ENCODE measurements at places on chromosomes 13 and 19.

GRCh38 chr13:37869506-37869755 lies 141 bp downstream of the TRPC4 start:
- DNase-seq: no peak

- no peak for DNase-seq
Observed at GRCh38 chr19:48398102-48398374, 4.6 kb downstream of the GRIN2D start.

DNA sequence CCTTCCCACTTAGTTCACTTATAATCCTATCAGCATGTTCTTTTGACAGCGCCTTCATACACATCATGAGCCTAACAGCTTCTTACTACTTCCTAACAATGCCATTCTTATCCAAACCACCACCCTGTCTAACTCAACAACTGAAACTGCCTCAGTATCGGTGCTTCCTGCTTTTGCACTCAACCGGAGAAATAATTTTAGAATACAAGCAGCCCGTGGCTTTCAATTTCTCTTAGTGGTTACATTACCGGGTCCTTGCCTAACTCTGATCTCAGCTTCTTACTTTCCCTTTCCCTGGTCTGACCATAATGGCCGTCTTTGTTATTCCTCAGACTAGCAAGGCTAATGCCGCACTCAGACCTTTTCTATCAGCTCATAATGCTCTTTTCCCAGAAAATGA lies 17.0 kb downstream of the ZFP82 start:
- no peak for DNase-seq

DNA sequence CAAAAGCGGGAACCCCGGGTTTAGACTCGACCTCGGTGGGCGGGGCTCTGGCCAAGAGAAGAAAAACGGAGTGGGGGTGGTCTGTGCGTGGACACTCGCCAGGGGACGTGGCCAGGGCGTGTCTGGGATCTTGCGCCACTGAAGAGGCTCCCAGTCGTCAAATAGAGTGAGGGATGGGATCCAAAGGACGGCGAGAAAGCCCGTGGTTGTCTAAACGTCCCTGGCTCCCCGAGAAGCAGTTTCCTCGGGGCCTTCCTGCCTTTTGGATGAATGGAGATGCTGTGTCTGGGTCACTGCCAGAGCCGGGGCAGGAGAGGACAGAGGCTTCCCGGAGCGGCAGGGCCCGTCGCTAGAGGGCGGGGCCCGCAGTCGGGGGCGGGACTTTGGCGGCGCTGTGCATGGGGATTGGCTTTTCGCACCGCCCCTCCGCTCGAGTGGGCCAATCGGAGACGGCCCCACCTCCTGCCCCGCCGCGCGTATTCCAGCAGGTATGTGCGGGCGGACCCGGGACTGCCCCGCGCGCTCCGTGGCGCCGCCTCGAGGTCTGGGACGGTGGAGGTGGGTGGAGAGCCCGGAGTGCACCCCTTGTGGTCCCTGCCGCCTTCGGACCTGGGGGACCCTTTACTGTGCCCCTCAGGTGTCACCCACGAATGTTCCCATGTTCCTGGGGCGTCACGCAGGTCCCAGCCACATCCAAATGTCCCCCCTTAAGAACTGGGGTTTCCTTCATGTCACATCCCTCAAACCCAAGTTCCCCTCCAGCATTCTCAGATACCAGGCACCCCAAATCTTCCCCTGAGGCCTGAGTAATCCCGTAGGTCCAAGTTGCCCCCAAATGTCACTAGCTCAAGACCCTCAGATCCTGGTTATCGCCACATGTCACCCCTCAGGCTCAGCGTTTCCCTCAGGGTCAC lies 38.3 kb downstream of the ZSWIM4 start:
- DNase-seq: peak; percentile 94

- DNase-seq: peak; percentile 16
Observed at GRCh38 chr13:19862481-19863313, 752 bp downstream of the ZMYM5 start.

- no peak for DNase-seq
Observed at GRCh38 chr19:33468361-33469170, 53.0 kb downstream of the PEPD start.

DNA sequence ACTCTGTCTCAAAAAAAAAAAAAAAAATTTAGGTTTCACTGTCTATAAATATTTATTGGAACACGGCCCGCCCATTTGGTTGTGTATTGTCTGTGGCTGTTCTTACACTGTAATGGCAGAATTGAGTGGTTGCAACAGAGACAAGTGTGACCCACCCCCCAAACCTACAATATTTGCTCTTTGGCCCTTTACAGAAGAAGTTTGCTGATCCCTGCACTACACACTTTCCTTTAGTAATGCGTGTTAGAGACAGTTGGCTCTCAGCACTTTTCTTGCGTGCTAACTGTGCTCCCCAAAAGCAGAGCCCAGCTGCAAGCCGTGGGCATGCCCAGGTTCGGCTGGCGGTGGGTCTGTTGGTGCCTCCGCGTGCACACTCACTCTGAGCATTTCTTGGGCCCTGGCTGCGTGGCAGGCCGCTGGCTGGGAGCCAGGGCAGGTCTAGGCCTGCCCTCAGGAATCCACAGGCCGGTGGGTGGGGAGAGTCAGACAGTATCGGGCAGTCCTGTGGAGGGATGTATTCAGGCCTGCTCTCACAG lies 72.6 kb downstream of the SIPA1L3 start:
- peak; percentile 69 for DNase-seq

GRCh38 chr13:44760434-44760833 lies 184.3 kb upstream of the TSC22D1 start:
- no peak for DNase-seq

DNA sequence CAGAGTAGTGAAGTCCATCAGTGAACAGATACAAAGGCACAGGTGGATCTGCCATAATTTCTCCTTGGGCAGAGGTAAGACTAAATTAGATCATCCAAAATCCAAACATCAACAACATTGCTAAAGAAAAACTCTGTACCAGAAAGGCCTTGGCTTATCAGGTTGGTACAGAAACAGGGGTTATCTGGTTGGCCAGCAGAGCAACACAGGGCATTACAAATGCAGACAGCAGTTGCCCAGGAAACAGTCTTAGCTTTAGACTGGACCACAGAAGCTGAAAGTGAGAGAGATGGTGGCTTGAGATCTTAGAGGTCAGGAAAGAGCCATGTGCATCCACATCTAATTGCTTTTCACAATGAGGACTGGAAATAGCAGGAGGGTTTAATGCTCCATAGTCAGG lies 26.6 kb upstream of the DGKH start:
- DNase-seq: no peak

Measured in large intestine (tissue), 12 donors.